ENCODE measurements at places on chromosomes 16 and 17.

- no peak for DNase-seq
Measured at GRCh38 chr16:4231367-4231766, 10.5 kb downstream of the SRL start.

- no peak for DNase-seq
Measured at GRCh38 chr17:63480826-63481487, 4.1 kb downstream of the ACE start.

- no peak for DNase-seq
Measured at GRCh38 chr17:73347351-73347750, 35.5 kb upstream of the CDC42EP4 start.

GRCh38 chr17:29591146-29591736 lies 1.7 kb upstream of the ANKRD13B start:
- DNase-seq, result no peak

DNA sequence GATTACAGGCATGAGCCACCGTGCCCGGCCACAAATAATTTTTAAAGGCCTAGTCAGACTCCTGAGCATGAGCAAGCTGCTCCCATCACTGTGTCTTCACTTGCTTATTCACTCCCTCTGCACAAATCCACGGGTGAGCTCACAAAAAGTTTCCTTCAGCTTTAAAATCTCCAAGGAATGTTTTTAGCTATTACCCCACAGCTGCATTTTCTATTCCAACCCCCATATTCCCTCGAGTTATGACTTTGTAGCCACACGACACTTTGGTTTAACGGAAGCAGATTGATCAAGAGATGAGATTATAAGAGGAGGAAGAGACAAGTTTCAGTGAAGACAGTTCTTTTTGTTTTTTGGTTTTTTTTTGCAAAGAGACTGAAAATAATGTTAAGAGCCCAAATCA lies 49.1 kb upstream of the SLC25A19 start:
- DNase-seq, result no peak

- DNase-seq, result no peak
Measured at GRCh38 chr17:31393749-31394146, 2.3 kb downstream of the RAB11FIP4 start.

DNA sequence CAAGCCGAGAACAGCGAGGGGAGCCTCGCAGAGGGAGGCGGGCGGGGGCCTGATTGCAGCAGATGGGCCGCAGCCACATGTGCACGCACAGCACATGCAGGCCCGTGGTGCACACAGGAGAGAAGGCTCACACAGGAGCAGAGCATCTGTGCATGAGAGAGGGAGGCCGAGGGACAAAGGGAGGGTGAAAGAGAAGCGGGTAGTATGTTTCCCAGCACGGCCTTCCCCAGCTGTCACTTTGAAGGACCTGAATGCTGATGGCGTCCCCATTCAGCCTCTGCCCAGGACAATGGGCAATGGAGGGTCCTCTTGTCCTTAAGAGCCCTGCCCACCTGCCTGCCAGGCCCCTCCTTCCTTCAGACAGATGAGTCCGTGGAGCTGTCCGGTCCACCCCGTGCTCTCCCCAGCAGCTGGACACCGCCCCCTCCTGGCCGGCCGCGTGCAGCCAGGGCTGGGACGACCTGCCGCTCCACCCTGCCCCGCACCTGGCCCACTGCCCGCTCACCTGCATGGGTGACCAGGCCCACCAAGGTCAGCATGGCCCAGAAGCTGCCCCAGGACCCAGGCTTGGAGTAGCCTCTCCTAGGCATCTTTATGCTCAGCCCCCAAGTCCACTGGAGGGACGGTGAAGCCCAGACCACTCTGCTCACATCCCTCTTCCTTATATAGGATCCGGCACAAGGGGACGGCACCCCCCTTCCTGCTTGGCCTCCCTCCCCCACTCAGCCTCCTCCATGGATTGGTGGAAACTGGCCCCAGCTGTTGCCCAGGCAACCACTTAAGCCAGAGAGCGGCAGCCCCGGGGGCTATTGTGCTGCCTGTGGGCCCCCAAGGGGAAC lies at the start of gene BTBD17:
Gene BTBD17, minus strand, starts transcription at position 639 of the 839 bp plus-strand sequence. Its CDS starts 49 bp downstream, at position 590.
- no peak for DNase-seq

- DNase-seq, result no peak
Measured at GRCh38 chr16:56918467-56919012, 13.4 kb upstream of the HERPUD1 start.

DNA sequence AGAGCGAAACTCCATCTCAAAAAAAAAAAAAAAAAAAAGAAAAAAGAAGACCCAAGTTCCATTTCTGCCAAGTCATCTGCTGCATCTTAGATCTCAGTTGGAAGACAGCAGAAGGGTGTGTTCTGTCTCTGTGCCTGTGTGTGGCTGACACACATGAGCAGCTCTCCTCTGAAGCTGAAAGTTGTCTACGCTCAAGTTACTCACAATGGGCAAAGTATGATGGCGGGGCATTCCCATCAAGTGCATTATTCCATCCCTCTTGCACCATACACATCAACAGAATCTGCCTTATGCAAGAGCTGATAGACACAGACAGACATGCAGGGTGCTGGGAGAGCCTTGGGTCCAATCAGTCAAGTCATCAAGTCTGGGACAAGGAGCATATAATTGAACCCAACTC lies 402.2 kb downstream of the XYLT1 start:
- DNase-seq, result no peak

- DNase-seq, result no peak
Measured at GRCh38 chr17:27549251-27549893, 81.6 kb upstream of the LGALS9 start.
